ENCODE measurements at places on chromosomes 4 and X.

DNA sequence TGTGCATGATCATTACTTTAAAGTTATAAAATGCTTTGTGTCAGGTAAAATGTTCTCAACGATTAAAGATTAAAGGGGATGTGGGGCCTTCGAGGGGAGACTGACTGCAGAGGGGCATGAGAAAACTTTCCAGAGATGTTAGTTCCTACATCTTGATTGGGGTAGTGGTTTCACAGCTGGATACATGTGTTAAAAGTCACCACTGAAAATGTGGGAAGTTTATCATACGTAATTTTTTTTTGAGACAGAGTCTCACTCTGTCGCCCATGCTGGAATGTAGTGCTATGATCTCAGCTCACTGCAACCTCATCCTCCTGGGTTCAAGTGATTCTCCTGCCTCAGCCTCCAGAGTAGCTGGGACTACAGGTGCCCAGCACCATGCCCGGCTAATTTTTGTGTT, 79.5 kb downstream of the RBM47 start:
- no peak for DNase-seq

- DNase-seq, result no peak
Measured at GRCh38 chr4:152554742-152555141, 18.9 kb upstream of the FBXW7 start.

DNA sequence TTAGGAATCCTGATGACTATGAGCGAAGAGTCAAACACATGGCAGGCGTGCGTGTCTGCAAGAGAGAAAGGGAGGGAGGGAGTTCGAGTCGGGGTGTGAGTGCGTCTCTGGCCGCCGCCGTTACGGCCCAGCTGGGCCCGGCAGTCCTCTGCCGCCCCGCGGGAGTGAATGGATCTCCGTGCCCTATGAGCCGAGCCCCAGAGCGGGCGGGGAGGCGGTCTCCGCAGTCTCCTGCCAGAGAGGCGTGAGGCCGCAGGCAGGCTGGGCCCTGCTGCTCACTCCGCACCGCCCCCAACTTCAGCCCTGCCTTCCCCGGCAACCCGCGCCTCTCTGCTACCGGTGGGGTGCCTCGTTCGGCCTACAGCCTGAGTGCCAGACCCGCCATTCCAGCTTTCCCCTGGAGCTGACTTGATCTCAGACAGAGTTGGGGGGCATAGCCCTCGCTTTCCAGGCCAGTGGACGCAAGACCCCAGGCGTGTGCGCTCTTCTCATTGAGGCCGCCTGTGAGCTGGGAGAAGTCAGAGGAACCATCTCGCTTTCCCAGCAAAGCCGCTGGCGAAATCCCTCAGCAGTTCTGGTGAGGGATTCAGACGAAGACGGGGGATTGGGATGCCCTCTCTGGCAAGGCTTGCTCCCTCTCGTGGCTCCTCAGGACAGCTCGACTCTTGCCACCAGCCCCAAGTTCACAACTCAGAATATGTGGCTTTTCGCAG, 1.4 kb downstream of the SLC16A2 start:
- no peak for DNase-seq

- DNase-seq, result no peak
Measured at GRCh38 chr4:109873791-109874514, 26.0 kb downstream of the LRIT3 start.

DNA sequence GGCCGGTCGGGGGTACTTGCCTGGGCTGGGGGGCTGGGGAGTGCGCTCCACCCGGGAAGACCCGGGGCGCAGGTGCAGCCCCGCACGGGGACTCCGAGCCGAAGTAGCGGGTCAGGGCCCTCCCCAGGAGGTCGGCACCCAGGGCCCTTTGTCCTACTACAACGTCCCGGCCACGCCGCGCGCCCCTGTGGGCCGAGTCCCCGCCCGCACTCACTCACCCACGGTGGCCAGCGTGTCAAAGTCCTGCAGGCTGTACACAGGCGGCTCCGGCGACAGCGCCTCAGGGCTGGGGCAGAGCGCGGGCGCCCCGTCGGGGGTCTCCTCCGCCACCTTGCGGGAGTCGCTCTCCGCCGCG, 602 bp downstream of the PRKX start:
- no peak for DNase-seq

- DNase-seq, result no peak
Measured at GRCh38 chr4:57445686-57446085, 335.5 kb upstream of the IGFBP7 start.

DNA sequence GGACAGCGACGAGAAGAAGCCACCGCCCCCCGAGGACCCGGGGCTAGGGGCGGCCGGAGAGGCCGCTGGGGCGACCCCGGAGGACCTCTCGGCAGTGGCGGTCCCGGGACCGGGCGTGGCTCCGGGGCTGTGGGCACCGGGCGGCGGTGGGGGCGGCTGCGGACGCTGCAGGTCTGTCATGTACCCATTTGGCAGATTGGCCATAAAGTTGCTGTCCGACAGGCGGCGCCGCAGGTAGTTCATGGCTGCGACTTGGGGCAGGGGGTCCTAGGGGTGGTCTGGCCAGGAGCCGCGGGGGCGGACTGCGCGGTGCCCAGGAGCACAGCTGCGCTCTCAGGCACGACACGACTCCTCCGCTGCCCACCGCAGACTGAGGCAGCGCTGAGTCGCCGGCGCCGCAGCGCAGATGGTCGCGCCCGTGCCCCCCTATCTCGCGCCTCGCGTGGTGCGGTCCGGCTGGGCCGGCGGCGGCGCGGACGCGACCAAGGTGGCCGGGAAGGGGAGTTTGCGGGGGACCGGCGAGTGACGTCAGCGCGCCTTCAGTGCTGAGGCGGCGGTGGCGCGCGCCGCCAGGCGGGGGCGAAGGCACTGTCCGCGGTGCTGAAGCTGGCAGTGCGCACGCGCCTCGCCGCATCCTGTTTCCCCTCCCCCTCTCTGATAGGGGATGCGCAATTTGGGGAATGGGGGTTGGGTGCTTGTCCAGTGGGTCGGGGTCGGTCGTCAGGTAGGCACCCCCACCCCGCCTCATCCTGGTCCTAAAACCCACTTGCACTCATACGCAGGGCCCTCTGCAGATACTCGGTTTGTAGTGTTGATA, at the start of gene SYN1:
SYN1 (minus strand) TSS at position 372 of the 817 bp plus-strand sequence; CDS start at position 243, 129 bp downstream.
- no peak for DNase-seq

GRCh38 chr4:35102066-35102465, 1142.2 kb downstream of the ARAP2 start:
- no peak for DNase-seq

DNA sequence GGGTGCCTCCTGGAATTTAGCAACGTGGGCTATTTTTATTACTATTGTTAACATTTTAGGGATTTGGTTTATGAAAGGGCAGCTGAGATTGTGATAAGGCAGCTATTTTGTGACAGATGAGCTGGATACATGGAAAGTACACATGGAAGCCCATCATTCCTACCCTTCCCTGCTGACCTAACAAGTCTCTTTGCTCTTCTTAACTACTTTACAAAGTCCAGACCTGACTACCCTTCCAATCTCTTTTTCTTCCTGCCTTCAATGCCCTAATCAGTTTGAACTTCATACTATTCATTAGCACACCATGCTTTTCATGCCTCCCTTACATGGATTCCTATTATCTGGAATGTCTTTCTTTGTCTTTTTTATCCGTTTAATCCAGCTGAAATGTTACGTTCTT, 9.4 kb upstream of the AFP start:
- no peak for DNase-seq

DNA sequence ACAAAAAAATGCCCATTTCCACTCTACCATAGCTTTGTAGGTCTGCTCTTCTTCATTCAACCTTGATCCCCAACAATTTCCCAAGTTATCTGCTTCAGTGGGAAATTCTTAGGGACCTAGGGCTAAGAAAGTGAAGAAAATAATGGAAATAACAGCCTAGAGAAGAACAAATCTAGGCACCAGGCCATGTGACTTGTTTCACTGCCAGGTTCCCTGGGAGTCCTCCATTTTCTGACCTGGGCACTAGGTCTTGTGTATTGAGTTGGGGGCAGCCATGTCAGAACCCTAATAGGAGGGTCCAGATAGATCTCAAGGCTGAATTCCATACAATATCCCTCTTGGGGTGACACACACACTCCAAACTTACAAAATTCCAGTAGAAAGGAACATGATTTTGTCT, 194.6 kb upstream of the STK26 start:
- no peak for DNase-seq

- no peak for DNase-seq
Measured at GRCh38 chrX:66994729-66995128, 355.9 kb upstream of the EDA2R start.

- DNase-seq, result no peak
Measured at GRCh38 chr4:176433983-176434382, 114.2 kb downstream of the SPCS3 start.

DNA sequence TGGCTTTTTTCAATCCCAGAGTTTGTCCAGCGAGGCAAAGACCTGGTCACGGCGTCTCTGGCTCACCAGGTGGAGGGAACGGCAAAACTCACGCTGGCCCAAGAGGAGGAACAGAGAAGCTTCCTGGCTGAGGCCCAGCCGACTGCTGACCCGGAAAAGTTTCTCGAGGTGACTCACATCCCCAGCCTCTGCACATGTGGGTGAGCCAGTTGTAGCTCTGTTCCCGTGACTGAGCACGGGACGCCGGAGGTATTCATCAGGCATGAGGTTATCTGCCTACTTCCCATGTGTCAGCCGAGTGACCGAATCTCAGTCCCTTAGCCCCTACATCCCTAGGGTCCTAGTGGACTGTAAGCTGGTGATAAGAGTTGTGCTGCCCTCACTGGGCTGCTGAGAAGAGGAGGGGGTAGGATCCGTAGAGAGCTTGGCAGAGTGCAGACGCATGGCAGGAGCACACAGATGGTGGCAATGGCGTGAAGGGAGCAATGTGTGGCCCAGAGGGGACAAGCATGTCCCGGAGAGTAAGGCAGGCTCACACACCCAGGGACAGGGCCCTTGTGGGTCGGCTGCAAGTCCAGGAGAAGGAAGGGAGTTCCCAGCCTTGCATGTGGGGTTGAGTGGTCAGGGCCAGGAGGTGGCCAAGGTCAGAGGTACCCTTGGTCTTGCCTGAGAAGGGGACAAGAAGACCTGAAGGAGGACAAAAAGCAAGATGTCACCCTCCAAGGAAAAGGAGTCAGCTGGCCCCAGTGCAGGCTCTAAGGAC, 42.9 kb downstream of the EVC start:
- DNase-seq, result no peak

DNA sequence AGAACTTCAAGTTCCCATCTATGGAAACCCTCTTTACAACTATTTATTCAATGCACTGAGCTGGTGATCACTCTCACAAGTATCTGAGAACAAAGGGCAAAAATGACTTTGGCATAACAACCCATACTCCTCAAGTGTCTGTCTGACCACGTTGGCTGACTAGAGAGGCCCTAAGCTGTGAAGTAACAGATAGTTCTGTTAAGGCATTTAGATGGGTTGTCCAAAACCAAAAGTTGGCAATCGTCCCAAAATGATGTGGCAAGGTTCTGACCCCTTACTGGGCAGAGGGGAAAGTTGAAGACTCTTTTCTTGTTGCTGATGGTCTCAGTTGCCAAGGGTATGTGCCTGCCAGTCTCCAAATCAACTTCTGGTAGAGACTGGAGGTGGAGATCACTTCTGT, 524.8 kb downstream of the PPARGC1A start:
- no peak for DNase-seq

GRCh38 chrX:97074400-97074799, 190.7 kb downstream of the RPA4 start:
- DNase-seq, result no peak

DNA sequence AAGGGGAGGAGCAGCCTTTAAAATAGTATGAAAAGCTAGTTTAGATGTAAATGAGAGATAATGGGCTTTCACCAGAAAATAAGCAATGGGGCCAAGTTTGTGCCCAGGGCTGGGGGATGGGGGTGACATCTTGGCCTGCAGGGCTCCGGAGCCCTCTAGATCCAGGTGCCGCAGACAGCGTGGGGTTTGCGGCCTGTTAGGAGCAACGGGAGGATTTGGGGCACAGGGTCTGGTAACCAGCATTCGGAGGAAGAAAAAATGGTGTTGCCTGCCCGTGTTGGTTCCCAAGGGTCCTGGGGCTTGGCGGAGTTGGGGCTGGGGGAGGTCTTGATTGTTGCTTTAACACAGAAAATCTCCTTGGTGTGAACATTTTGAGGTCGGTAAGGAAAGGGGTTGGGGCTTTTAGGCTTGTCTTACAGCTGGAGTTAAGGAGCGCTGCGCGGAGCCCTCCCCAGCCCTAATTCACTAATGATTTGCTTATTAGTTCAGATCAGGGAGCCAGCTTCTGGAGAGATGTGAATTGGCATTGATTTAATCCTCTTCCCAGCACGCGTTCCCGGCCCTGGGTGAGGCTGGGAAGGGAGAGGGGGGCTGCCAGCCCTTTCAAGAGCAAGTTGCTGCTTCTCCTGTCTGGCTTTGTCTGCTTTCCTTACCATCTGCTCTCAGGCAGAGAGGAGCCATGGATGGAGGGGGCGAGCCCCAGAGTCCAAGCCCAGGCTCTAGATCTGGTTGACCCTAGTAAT, 443.4 kb downstream of the BCOR start:
- DNase-seq, result no peak

DNA sequence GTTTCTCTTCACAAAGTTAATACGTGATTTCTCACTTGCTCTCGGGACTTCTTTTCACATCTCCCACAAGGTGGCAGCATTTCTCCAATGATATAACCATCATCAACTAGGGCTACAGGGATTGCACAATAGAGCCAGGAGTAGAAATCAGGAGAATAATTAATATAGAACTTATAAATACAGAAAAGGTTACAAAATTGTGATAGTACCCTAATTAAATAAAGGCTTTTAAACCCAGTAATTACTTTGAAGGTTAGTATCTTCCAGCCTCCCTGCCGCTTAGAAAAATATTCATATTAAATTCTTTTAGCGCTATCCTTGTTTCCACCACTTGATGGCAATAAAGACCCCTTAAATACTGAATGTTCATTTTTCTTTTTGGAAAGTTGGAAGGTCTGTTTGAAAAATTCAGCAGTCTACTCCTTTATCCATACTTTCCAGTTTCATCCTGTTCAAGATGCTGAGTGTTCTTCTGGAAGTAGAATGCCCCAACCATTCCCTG, 65.8 kb downstream of the RASGEF1B start:
- DNase-seq, result peak; percentile 19

DNA sequence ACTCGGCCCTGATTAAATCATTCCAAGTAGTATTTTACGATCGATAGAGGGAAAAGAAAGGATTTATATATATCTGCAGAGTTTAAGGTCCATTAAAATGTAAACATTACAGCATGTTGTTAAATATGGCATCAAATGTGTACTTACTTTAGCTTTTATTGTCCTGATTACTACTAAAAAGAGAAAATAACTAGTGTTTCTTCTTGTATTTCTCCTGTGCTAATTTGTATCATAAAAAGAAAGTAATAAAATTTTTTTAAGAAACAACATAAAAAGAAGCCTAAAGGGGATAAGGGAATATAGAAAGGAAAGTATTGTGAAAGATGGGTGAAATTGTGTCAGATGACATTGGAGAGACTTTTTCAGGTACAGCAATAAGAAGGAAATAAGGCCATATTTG, 300.3 kb upstream of the ARSJ start:
- DNase-seq, result no peak

- no peak for DNase-seq
Measured at GRCh38 chr4:84167564-84167963, 331.5 kb downstream of the NKX6-1 start.
